ENCODE measurements at places on chromosomes 7 and 10.
A peak's percentile ranks its signal among the peaks of the same experiment; 100 is the strongest.

DNA sequence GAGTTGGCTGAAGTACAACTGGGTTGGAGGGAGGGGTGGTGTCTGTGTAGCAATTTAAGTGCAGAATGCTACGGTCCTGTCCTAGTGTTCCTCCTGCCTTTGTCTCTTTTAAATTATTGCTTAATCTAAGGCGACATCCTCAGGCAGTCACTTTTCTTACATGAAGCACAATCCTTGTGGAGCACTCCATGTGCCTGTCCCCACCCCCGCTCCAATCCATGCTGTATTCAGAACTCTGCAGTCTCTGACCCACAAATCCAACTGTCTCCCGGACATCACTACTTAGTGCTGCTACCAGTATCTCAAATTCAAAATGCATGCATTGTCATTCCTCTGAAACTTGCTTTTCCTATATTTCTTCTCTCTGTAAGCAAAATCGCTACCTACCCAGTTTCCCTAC lies 91.4 kb upstream of the FAM133B start:
- no peak for ATAC-seq

DNA sequence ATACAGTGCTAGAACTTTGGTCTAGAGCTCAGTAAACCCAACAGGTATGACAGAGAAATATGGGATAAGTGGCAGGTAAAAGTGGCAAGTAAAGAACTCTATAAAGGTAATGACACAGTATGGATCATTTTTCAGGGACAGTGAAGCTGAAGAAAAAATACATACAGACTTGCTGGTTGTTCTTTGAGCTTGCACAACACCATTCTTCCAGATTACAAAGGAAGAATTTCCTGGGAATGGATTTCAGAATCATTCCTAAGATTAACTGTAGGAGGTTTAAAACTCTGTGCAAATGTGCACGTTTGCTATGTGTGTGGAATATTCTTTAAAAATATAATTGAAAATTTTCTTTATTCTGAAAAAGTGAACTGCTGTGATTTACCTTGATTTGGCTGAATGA lies 36.0 kb downstream of the PHF14 start:
- ATAC-seq, result no peak

DNA sequence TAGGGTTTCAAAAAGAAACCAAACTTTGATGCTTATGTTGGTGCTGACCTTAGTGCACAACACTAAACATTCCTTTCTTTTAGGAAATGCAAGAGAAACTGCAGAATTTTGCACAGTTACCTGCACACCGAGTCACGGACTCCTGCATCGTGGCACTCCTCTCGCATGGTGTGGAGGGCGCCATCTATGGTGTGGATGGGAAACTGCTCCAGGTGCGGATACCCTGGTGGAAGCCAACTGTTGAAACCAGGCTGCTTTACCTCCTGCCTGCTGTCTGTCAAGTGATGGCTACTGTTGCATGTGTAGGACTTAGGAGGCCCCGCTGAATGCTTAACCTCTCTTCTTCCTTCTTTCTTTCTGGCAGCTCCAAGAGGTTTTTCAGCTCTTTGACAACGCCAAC lies 11.7 kb downstream of the CASP2 start:
- ATAC-seq, result peak; percentile 75

- no peak for ATAC-seq
These were observed 198.4 kb upstream of the KIAA1217 start for GRCh38 chr10:24010436-24010970.

DNA sequence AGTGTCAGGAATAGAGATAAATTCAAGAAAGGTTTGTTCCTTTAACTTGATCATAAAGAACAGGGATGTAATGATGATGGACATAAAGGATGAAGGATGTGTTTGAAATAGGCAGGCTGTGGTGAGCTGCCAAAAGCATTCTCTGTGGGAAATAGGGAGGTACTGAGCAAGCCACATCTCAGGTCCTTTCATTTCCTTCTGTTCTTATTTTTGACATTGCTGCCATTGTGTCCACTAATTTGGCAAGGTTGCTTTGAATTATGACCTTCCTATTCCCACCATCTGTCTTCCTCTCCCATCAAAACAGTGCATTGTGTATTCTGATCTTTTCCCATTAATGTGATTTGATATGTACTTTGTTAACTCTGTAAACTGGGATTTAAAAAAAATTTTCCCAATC lies 9.4 kb downstream of the SCRN1 start:
- no peak for ATAC-seq

GRCh38 chr10:13788711-13789447 lies 202.1 kb downstream of the PRPF18 start:
- ATAC-seq, result no peak

- ATAC-seq, result no peak
These were observed 76.9 kb upstream of the RSBN1L start for GRCh38 chr7:77619314-77619713.

DNA sequence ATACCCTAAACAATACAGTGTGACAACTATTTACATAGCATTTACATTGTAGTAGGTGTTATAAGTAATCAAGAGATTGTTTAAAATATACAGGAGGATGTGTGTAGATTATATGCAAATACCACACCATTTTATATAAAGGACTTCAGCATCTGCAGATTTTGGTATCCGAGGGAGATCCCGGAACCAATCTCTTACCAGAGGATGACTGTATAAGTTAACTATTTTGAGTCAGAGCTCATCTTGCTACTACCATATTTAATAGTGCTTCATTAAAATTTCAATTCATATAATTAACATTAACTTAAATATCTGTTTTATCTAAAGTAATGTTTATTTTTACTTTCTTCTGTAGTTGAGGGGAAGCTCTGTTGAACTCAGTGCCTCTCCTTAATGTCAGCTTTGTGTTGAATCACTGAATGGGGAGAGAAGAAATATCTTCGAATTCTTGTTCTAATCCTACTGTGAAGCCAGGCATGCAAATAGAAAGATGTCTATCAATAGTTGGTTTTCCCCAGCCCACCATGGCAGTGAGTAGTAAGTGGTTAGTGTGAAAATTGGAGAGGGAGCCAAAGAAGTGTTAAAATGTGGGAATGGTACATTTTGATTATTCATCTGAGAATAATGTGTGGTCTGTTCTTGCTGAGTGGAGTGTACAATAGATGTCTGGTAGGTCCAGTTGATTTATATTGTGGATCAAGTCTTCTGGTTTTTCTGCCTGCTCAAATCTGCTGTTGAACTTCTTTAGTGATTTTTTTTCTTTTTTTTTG lies 90.1 kb upstream of the CYP26C1 start:
- no peak for ATAC-seq

DNA sequence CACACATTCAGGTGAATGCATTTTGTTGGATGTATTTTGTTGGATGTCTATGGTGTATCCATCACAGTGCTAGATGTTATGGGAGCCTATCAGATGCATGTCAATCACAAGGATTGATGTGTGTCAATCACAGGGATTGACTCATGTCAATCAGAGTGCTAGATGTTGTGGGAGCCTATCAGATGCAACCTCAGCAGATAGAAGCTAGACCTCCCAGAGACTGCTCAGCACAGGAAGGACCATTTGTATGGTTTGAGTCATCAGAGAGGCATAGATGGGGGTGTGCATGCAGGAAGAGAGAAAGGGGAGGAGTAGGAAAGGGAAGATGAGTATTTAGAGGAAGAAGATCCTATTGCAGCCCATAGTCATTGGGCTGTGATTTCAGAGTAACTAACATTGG lies 48.3 kb upstream of the PITRM1 start:
- ATAC-seq, result no peak

DNA sequence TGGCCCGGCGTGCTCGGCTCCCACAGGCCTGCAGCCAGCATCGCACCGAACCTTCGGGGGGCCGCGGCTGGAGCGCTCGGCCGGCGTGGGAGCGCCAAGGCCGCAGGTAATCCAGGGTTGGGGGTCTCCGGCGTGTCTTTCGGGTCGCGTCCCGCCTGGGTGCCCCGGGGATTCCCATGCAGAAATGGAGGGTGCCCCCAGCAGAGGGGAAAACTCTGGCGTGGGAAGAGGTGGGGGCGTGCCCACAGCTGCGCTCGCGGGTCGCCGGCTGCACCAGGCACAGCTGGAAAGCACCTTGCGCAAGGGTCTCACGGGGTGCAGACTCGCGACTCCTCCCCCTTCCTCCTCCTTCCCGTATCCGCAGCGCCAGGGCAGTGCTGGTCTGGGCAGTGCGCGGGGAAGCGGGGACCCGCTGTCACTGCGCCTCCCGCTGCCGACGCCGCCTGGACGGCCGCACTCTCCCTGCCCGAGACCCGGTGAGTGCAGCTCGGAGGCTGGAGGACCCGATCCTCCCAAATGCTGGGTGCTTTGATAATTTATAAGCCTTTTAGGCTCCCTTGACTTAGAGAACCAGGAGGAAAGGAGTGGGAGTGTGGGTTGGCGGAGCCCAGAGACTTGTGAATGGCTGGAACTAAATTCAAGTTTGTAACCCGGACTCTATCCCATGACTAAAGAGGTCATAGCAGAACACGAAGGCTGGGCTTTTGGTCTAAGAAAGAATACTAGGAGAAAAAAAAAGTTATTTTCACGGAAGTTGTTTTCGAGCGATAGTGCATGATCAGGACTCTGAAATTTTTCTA lies 489 bp downstream of the MAP3K8 start:
- peak; percentile 75 for ATAC-seq

DNA sequence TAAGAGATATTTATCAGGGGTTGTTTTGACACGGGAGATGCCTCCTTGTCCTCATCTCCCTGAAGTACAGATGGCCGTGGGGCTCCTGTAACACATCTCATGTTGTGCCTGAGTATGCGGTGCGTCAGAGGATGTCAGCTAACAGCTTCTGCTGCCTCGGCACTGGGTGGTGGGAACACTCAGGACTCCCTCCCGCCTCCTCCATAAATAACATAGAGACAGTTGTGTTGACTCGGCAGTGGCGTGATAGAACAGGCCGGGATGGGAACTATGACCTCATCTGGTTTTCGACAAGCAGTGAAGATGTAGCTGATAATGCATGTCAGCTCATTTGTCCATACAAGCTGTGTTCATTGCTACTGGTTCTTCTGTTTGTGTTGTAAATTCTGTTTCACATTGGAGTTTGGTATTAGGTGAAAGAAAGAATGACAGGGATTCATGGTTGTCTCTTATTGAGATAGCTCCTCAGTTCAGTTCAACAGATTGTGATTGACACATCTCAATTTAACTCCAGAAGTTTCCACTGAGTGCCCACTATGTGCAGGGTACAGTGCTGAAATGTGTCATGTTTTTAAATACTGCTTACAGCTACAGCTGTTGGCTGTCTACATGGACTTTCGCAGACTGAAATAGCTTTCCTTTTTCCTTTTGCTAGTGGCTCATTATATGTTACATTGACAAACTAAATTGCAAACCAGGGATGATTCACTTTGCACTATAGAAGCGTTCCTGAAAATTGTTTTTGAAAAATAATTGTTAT lies 87.4 kb downstream of the CHN2 start:
- ATAC-seq, result peak; percentile 61

DNA sequence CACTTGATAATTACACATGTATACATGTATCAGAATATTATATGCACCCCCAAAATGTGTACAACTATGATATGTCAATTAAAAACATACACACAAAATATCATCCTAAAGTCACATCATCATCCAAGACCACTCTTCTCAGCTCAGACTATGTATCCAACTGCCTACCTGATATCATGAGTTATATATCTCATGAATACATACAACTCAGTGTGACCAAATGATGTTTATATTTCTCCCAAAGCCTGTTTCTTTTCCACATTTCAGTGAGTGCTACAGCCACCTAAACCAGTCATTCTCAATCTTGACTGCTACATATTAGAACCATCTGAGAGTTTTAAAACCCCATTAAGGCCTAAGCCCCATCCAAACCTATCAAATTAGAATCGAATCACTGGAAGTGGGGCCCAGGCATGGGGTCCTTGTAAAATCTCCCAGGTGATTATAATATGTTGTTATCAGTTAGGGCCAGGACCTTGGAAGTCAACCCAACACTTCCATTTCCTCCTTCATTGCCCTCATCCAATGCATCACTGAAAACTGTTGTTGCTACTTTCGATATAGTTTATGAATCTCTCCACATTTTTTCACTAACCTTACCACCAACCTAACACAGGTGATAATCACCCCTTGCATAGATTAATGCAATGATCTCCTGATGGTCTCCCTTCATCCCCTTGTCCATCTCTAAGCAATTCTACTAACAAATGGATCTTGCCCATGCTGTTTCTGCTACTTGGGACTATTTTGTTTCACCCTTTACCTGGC lies 53.8 kb upstream of the ITGB8 start:
- no peak for ATAC-seq

DNA sequence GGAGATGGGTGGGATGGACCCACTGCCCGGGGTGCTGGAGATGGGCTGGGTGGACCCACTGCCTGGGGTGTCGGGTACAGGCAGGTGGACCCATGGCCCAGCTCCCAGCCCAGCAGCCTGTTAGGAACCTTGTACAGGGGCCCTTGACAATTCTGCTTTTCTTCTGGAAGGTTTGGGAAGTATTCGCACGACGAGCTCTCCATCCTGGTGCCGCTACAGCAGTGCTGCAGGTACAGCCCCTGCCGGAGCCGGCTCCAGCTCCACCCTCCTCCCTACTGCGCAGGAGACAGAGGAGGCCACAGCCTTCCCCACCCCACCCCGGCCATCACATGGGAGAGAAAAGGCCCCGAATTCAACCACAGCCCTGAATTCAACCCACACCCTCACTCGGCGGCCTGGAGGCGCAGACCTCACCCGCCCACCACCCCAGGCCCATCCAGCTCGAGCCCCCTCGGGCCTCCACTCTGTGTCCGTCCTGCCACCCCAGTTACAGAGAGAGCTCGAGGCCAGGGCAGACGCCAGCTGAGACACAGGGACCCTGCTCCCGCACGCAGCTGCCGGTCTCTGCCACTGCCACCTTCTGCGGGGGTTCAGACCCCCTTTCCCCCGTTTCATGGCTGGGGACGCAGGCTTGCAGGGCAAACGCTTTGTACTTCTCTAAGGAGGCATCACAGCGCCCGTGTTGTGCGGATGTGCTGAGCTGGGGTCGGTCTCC lies 31.3 kb upstream of the FOXL3 start:
- ATAC-seq, result no peak

GRCh38 chr10:80289451-80290287 lies at the start of gene MAT1A:
Gene MAT1A, minus strand, starts transcription at chr10:80289658. Its CDS starts 235 bp downstream, at chr10:80289423.
- ATAC-seq, result peak; percentile 95

DNA sequence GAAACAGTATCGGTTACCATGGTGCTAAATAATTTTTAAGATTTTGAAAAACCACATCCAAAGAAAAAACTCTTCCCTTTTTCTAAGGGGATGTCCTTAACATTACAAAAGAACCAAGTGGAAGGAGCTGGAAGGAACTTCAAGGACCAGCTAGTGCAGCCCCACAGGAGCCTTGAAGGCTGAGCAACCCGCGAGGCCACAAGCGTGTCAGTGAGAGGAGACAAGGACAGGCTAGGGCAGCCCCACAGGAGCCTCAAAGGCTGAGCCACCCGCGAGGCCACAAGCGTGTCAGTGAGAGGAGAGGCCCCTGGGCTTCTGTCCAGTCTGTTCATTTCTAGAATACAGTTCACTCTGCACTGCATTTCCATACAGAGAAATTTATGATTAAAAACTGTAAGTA lies 80.1 kb upstream of the ATP6V0A4 start:
- ATAC-seq, result no peak

- ATAC-seq, result no peak
These were observed 13.9 kb downstream of the POLL start for GRCh38 chr10:101573885-101574753.

- no peak for ATAC-seq
These were observed 46.7 kb downstream of the HTRA1 start for GRCh38 chr10:122508021-122508420.

Data from esophagus mucosa (tissue), 1 donor.